Fibroblast of villous mesenchyme (primary cell): ENCODE measurements at places on chromosomes 16 and 17.

GRCh38 chr16:85003725-85004586 is 7.4 kb downstream of the ZDHHC7 start:
- DNase-seq, result no peak

DNA sequence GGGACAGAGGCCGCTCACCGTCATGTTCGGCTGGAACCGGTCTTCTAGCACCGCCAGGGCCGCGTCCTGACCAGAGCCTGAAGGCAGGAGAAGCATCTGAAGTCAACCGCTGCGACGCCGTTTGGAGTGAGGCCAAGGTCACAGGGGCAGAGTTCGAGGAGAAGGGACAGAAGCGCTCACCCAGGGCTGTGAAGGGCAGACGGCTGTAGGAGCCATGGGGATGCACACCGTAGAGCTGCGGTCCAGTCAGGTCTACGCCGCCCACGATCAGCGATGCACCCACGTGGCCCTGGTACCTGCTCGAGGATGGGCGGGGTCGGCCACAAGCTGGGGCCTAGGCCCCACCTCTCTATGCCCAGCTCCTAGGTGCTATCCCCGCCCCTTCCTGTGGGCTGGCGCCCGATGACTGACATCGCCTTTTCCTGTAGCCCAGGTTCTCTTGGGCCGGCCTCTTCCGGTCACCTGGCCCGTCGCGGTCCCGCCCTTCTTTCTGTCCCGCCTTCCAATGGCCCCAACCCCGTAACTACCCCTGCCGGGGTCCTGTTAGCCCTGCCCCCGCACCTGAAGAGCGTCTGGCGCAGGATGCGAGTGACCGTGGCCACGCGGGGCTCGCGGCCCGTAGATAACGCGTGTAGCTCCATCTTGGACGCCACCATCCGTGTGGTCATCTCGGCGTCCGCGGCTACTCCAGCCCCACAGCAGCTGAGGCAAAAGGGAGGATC is 1.1 kb downstream of the PSMB10 start:
- peak; percentile 90 for DNase-seq

DNA sequence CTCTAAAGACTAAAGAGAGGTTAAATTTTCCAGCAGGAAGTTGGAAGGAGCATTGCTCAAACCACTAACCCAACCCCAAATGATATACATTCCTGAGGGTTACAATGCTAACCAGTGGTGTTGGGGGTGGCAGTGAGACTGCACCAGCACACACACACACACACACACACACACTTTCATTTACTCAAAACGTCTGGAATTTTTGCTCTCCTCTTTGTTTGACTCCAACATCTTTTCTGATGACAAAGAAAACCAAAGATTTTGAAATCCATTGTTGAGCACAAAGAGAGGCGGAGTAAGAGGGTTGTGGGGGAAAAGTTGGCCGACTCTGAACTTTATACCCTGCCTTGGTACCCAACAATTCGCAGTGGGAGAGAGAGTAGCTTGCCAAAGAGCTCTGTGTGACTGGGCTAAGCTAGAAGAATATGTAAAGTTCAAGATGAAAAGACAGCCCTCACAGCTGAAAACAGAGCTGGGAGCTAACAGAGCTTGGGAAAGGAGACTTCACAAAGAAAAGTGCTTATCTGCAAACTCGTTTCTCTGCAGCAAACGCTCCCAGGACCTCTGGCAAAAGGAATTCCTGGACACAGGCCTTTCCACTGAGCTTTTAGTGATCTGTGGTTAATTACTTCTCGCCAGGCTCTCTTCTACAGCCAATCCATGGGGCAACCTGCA is 426.0 kb upstream of the CDH11 start:
- DNase-seq, result peak; percentile 92

DNA sequence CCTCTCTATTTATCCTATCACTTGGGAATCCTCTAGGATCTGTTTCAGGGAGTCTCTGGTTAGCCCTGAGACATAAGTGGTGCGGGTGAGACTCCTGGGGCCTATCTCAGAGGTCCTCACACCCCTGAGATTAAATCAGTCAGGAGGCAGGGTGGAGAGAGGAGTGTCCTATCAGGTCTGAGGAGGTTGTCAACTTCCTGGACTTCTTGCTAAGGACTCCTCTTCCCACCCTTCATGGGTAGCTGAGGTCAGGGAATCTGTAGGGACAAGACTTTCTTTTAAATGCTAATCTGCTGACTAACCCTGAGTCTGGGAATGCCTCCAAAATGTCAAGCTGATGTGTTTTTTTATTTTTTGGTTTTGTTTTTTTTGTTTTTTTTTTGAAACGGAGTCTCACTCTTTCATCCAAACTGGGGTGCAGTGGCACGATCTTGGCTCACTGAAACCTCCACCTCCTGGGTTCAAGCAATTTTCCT is 6.6 kb upstream of the ARMC5 start:
- peak; percentile 91 for DNase-seq

DNA sequence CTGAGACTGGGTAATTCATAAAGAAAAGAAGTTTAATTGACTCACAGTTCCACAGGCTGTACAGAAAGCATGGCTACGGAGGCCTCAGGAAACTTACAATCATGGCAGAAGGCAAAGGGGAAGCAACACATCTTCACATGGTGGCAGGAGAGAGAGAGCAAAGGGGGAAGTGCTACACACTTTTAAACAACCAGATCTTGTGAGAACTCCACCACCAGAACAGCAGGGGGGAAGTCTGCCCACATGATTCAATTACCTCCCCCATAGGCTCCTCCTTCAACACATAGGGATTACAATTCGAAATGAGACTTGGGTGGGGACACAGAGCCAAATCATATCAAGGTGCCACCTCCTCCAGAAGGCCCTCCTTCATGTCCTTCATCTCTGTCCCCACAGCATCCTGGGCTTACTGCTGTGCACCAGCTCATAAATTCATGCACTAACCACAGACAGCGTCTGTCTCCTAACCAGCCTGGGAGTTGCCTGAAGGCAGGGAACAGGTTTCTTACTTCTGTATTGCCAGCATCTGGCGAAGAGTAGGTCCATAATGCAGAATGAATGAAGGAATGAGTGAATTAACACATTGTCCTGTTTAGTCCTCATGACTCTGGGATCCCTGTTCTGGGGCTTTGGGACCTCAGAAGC is 74.4 kb downstream of the WSB1 start:
- no peak for DNase-seq

GRCh38 chr17:73953206-73954033 is 250.1 kb upstream of the RPL38 start:
- no peak for DNase-seq

GRCh38 chr17:3535253-3535995 is 22.2 kb downstream of the TRPV3 start:
- DNase-seq, result peak; percentile 78

- no peak for DNase-seq
Observed at GRCh38 chr16:57092786-57093411, 516 bp downstream of the CPNE2 start.

DNA sequence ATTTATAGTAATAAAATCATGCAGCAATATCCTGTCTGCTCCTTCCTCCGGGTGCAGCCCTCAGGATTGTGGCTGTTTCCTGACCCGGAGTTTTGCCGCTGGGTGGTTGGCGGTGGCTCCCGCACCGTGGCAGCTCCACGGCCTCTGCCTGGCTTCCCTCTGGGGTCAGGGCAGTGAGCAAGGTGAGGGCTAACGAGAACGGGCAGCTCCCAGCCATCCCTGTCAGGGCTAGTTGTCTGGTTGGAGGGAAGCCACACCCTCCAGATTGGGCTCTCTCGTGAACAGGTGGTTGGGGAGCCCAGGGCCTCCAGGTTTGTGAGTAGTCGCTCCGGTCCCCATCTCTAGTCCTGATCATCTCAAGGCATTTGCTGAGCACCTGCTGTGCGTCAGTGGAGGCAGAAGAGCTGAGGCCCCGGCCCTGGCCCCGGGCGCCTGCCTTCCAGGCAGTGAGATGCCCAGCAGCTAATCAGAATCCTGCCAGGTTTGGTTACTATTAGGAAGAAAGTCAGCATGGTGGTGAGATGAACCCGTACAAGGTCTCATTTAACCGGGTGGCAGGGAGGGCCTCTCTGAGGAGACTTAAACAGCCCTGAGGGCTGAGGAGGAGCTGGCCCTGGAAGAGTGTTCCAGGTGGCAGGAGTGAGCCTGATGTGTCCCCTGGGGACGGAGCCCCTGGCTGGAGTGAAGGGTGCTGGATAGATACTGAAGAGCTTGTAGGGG is 2.3 kb upstream of the NUDT16L1 start:
- DNase-seq, result no peak

- DNase-seq, result no peak
Observed at GRCh38 chr17:39011907-39012468, 44.8 kb upstream of the FBXO47 start.

- no peak for DNase-seq
Observed at GRCh38 chr16:8919934-8920462, 37.8 kb downstream of the LITAFD start.

- DNase-seq, result no peak
Observed at GRCh38 chr17:47813512-47814031, 8.0 kb downstream of the OSBPL7 start.

- DNase-seq, result no peak
Observed at GRCh38 chr16:17412791-17413190, 58.0 kb downstream of the XYLT1 start.

DNA sequence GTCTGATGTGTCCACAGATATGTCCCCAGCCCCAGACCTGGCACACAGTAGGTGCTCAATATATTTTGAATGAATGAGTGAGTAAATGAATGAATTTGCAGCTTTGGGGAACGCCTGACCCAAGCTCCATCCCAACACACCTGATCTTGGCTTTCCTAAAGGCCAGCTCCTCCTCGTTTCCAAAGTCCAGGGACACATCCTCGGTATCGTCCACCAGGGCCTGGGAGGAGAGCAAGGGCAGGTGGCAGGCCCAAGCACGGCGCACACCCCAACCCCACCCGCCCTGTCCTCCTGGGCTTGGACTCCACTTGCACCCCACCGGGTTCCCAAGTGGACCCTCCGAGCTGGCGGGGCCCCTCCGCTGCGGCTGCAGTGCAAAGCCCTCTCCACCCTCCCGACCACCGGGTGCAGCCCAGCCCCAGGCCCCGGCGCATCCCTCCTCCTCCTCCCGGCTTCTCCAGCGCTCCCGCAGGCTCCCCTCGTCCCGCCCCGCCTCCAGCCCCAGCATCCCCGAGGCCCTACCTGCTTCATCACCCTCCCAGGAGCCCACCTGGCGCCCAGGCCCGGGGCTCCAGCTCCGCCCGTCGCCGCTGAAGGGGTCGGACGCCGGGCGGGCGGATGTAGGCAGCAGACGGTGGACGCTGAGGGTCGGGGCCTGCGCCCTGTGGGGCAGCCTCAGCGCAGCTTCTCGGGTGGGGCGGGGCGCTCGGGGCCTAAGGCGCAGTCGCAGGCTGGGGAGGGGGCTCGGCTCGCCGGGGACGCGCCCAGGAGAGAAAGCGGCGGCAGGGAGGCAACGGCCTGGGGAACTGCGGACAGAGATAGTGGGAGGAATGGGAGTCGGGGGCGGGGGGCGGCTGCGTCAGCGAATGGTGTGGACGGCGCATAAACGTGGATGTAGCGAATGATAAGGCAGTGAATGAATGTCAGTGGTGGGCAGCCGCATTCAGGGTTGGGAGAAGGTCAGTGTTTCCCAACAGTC is at the start of gene TVP23A:
TVP23A (minus strand) TSS at position 832 of the 979 bp plus-strand sequence; CDS start at position 531, 301 bp downstream.
- DNase-seq, result no peak

GRCh38 chr16:10835281-10835931 is 16.8 kb upstream of the TVP23A start:
- DNase-seq, result no peak

DNA sequence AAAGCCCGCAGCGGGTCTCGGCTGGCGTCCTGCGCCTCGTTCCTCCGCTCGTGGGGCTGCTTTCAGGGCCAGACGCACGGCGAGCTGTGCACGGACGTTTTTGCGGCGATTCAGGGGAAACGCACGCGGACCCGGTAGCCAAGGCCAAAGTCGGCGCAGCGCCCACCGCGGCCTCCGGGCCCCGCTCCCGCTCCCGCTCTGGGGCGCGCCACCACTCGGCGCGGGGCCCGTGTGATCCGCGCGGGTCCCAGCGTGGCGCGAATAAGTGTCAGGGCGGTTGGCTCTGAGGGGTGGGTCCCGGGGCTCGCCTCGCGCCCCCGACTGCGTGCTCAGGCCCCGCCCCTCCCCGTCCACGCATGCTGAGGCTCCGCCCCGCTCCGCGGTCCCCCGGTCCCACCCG is 694 bp upstream of the TBCD start:
- DNase-seq, result no peak

DNA sequence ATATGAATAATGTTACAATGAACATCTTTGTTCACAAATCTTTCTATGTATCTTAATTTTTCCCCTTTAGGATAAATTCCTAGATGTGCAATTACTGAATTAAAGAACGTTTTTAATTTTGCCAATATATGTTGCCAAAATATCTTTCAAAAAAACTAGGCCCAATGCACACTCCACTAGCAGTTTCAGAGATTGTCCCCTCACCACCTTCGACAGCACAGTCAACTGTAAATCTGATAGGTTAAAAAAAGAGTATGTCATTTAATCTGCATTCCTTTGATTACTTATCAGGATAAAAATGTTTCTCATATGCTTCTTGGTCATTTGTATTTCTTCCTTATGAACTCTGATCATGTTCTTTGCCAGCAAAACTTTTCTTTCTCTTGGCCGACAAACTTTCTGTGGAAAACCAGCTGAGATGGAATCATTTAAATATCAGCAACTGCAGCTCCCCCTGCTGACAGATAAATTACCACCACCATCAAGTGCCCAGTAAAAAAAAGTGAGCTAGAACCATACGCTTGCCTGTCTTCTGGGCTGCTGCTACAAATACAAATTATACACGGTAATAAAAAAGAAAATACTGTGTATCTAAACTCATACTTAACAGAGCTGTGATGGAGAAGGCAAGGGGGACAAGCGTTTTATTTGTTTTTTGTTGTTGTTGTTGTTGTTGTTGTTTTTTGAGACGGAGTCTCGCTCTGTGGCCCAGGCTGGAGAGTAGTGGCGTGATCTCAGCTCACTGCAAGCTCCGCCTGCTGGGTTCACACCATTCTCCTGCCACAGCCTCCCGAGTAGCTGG is 19.6 kb upstream of the KANSL1 start:
- peak; percentile 90 for DNase-seq

DNA sequence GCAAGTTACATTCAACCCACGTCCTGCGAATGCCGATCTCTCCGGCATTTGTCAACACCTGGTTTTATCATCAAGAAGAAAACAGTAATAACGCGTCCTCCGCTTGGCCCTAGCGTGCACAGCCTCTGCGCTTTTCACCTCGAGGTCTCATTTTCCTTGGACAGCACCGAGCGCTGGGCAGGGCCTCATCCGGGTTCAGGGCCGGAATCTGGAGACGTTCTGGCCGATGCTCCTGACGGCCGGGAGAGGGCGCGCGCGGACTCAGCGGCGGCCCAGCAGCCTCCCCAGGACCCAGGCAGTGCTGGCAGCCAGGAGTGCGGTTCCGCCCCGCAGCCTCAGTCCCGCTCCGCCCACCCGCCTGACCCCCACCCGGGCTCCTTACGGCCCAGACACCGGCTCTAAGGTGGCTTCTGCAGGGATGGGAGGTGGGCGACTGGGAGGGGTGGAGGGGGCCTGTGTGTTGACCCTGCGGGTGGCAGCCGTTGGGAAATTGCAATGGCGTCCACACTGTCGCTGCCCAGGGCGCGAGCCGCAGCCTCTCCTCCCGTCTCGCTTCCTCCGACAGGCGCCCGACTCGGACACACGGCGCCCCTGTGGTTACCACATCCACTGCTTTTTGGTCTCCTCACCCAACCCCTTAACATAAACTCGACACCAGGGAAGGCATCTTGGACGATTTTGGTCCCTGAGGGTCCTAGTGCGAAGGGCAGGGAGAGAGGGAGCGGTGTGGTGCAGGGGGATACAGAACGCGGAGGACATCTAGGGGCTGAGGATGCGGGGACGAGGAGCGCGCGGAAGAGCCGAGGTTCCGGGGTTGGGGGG is 7.4 kb upstream of the FLYWCH1 start:
- DNase-seq, result peak; percentile 88
